ENCODE measurements at places on chromosomes 4 and X.

GRCh38 chr4:10117359-10118047, 904 bp upstream of the WDR1 start:
- DNase-seq: no peak

DNA sequence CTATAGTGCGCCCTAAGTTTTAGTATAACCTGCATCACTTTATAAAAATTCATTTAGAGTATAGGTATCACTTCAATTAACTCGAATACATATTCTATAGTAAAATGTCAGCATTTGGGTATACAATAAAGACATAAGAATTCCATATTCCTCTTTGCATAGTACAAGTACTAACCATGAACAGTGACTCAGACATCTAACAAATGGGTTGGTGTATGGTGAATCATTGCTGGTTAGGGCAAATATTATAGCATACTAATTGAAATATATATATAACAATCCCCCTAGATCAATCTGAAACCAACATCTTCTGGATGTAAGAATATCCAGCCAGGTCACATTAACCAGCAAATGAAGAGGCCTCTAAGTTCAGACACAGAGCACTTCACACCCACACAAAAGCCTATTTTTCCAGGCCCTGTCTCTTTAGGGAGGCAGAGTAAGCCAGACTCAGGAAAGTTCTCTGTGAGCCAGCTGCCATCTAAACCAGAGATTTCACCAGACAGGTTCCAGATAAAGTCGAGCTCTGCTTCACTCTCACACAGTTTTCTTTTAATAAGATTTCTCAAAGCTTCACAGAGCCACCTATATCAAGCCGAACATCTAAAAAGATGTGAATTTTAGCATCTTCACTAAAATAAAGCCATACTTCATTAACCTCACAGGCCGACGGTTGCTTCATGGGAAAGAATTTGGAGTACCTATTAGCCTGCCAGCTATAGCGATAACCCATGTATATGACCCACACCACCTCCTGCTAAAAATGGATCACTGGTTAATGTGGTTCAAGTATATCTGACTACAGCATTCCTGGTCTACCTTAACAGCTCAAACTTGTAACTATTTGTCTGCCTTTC, 200.0 kb upstream of the FTHL17 start:
- DNase-seq: no peak

DNA sequence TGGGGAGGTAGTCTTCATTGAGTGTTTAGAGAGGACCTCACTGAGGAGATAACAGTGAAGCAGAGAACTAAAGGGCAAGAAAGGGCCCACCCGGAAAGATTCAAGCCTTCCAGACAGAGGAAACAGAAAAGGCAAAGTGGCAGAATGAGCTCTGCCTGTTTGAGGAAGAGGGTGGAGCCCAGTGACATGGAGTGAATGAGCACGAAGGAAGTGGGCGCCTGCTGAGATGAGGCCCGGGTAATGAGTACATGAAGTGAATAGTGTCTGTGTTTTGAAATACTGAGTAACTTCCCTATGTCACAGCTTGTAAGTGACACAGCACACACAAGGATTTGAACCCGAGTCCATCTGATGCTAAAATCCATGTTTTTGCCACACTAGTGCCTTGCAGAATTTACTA, 32.5 kb upstream of the TLR2 start:
- DNase-seq: no peak

GRCh38 chrX:51798701-51799100, 55.5 kb downstream of the GSPT2 start:
- no peak for DNase-seq

GRCh38 chrX:130772105-130772775, 130.8 kb downstream of the ENOX2 start:
- no peak for DNase-seq

DNA sequence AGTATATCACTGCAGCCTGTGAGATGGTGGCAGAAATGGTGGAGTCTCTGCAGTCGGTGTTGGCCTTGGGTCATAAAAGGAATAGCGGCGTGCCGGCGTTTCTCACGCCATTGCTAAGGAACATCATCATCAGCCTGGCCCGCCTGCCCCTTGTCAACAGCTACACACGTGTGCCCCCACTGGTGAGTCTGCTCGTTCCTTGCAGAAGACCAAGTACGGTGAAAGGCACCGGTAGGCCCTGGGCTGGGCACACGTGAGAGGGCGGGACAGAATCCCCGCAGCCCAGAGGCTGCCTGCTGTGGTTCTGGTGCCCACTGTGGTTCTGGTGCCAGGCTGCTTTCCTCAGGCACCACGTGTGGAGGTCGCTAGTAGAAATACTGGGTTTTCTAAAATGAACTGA, 31.2 kb upstream of the MSANTD1 start:
- no peak for DNase-seq

GRCh38 chr4:40466789-40467188, 131.7 kb downstream of the CHRNA9 start:
- DNase-seq: no peak

DNA sequence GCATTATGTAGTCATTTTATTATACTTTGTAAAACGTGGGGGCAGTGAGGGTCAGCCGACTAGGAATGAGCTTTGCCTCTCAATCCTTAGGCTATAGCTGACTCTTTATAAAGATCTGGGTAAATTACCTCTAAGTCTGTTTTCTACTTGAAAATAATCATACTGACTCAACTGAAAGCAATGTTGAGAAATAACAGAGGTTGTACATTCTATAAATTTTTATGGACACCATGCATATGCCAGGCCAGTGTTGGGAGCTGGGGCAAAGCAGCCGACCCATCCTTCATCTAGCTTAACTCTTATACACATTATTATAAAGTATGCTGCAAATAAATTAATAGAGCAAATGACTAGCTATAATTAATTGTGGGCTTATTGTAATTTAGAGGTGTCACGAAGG, 2.2 kb upstream of the DCUN1D4 start:
- no peak for DNase-seq

GRCh38 chr4:151729731-151730559, 30.9 kb downstream of the GATB start:
- DNase-seq: no peak

Measured in central memory CD8-positive, alpha-beta T cell (primary cell).